Stimulated activated CD4-positive, alpha-beta T cell treated with anti-CD3 and anti-CD28 coated beads, Interleukin-12 subunit alpha, Interleukin-12 subunit beta, amount 100 ng/mL, for 48 hours (primary cell): ENCODE measurements at places on chromosomes 7 and 10.

DNA sequence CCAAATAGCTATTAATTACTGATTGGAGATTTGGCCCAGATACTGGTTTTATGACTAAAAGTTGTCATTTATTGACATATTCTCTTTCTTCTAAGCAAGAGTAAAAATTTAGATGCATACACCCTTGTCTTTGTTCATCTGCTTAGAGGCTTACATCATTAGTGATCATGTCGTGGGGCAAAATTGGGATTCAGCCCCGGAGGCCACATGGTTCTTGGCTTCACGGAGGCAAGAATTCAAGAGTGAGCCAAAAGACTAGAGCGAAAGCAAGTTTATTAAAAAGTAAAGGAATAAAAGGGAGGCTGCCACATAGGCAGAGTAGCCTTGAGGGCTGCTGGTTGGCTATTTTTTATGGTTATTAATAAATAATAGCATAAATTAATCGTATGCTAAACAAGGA, 41.1 kb downstream of the MINPP1 start:
- no peak for DNase-seq

- no peak for DNase-seq
Observed at GRCh38 chr10:7571981-7572380, 94.8 kb downstream of the ITIH5 start.

GRCh38 chr7:129574487-129574886, 37.0 kb upstream of the NRF1 start:
- DNase-seq: no peak

DNA sequence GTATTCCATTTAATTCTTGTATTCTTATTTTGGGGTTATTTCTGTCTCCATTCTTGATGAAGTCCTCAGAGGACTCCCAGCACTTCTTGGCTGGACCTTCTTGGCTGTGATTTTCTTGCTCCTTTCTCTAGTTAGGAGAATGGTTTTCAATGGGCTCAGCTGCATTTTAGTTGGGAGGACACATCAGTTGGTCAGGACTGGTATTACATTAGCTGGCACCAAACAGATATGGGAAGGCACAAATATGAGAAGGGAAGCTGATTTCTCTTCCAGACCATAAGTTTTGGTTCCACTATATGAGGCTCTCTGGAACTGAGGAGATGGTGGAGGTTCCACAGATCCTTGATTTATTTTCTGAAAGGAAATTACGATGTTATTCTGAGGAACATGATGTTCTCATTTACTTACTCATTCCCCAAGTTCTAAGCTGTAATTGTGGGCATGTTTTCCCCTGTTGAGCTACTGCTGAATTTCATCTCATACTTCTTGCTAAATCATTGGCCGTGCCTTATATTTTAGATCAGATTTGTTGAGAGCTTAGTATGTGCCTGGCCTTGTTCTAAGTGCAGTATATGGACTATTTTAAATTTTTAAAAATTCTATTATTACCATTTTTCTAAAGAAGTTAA, 261.0 kb downstream of the THSD7A start:
- DNase-seq: no peak

DNA sequence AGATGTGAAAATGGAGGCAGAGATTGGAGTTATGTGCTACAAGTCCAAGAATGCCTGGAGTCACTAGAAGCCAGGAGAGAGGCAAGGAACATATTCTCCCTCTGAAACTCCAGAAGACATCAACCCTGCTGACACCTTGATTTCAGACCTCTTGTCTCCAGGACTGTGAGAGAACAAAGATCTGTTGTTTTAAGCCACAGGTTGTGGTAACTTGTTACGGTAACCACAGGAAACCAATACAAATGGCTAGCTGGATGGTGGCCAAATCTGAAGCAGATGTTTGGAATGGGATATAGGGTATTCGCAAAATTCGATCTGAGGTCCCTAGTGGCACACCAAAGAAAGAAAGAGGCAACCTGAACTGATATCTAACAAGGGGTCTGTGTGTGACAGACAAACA, 129.0 kb downstream of the HERPUD2 start:
- DNase-seq: no peak

- no peak for DNase-seq
Observed at GRCh38 chr10:26486304-26486703, 48.2 kb downstream of the APBB1IP start.

- no peak for DNase-seq
Observed at GRCh38 chr7:137984181-137985041, 17.5 kb downstream of the CREB3L2 start.

GRCh38 chr7:76008156-76008687, 13.8 kb upstream of the TMEM120A start:
- DNase-seq: no peak

GRCh38 chr10:123393170-123393569, 239.0 kb downstream of the BUB3 start:
- DNase-seq: no peak

- DNase-seq: no peak
Observed at GRCh38 chr7:100021297-100021696, 5.9 kb downstream of the ZKSCAN1 start.

DNA sequence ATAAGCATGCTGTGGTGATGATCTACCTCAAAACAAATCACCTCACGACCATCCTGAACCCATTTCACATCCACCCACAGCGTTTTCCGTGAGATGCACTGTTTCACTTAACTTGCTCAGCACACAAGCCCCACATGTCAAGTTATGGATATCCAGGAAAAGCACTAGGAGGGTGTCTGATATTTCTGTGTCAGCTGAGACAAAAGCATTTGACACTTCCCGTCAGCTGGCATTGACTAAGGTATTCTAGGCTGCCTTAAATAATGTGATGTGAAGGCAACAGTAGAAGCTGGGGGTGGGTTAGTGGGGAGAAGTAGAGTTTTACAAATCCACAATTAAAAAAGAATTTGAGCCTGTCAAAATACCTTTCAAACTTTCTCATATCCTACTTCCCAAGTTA, 68.7 kb upstream of the MDFIC start:
- DNase-seq: no peak

GRCh38 chr7:20385126-20385525, 54.4 kb downstream of the ITGB8 start:
- DNase-seq: no peak

GRCh38 chr10:125521721-125522680, 161.0 kb downstream of the TEX36 start:
- DNase-seq: peak; percentile 2

DNA sequence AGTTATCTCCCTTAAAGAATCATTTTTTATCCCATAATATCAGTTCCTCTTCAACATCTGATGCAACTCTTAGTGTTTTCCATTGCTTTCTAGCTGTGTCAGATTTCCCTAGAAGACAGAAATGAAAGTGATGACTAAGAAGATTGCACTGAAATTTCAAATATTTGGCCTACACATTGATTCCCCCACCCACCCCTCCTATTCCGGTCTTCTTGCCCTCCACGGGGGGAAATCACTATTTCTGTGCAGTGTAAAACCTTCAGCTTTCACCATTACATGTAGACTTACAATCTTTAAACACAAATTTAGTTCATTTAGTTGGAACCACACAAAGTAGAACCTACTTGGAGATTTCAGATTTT, 63.7 kb upstream of the IL6 start:
- DNase-seq: no peak

DNA sequence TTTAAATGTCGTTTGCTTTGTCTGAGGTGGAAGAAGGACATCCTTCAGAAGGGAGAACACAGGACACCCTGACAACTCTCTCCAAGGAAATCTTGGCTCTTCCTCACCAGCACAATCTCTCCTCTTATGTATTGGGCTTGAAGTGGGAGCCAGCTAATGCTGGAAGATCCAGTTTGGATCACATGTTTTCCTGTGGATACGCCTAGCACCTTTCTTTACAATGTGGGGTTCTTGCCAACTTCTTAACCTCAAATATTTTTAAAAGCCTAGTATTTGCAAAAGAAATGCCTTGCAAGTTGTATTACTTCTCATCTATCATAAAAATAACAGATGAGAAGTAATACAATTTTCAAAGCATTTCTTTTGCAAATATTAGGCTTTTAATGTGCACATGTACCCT, 76.4 kb downstream of the FRMD4A start:
- no peak for DNase-seq

DNA sequence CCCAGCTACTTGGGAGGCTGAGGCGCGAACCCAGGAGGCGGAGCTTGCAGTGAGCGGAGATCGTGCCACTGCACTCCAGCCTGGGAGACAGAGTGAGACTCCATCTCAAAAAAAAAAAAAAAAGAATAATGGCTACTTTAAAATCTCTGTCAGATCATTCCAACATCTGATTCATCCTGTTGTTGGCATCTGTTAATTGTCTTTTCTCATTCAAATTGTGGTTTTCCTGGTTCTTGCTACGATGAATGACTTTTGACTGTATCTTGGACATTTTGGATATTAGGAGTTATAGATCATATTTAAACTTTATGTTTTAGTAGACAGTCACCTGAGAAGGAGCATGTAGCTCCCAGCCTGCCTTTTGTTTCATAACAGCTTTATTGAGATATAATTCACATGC, 8.5 kb downstream of the TPST1 start:
- DNase-seq: no peak

- no peak for DNase-seq
Observed at GRCh38 chr10:131485732-131486131, 174.2 kb upstream of the TCERG1L start.

DNA sequence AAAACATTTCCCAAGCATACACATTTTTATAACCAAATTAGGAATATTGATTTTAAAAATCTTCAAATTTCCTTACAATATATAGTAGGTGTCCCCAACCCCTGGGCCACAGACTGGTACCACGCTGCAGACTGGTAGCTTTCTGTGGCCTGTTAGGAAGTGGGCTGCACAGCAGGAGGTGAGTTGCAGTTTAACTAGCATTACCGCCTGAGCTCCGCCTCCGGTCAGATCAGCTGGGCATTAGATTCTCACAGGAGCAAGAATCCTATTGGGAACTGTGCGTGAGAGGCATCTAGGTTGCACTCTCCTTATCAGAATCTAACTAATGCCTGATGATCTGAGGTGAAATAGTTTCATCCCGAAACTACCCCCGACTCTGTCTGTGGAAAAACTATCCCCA, 62.1 kb downstream of the ZWINT start:
- DNase-seq: no peak
